ENCODE measurements at places on chromosomes 12 and 14. TPM values are rescaled to one million over a fixed set of nuclear protein-coding genes. Genes with fewer than 3 reads are reported as not detected.

LGALS3 gene
- 12.2 TPM for total RNA-seq

PZP gene
- total RNA-seq = 0.23 TPM

KIF26A gene
- 9.2 TPM for total RNA-seq

TCTN2 gene
- 33.0 TPM for total RNA-seq

ABCD2 gene
- total RNA-seq = 21.0 TPM

CLEC1B gene
- not detected for total RNA-seq

ARMH4 gene
- total RNA-seq = 56.1 TPM

PLXNC1 gene
- total RNA-seq = 111 TPM

RARG gene
- 2.1 TPM for total RNA-seq

A2ML1 gene
- total RNA-seq = 2.3 TPM

CNTN1 gene
- total RNA-seq = 654 TPM

BRAP gene
- 23.3 TPM for total RNA-seq

MANSC4 gene
- not detected for total RNA-seq

PLEKHH1 gene
- total RNA-seq = 11.3 TPM

DLK1 gene
- 1.4 TPM for total RNA-seq

GPX2 gene
- total RNA-seq = not detected

RCOR1 gene
- total RNA-seq = 11.3 TPM

CYP27B1 gene
- total RNA-seq = not detected

ADAMTS20 gene
- 0.46 TPM for total RNA-seq

SIX6 gene
- total RNA-seq = 0.69 TPM

KLRC1 gene
- total RNA-seq = not detected

NRIP2 gene
- 0.23 TPM for total RNA-seq

Data from diencephalon (tissue), 1 donor.